Spinal cord (tissue), 10 donors: ENCODE measurements at places on chromosomes 13 and 19. TPM values are rescaled to one million over a fixed set of nuclear protein-coding genes. Genes with fewer than 3 reads are reported as not detected.

- H3K4me1 ChIP-seq: peaks cover 6% of the 10 kb centered on the region
- no peak for DNase-seq
- no peak overlapping the region for H3K27ac ChIP-seq
- no peak overlapping the region for H3K4me3 ChIP-seq
- peaks cover 24% of the 10 kb centered on the region for H3K36me3 ChIP-seq
- no peaks in the 10 kb centered on the region for H3K27me3 ChIP-seq
These were observed 22.3 kb downstream of the TEX29 start for GRCh38 chr13:111342721-111343120.

- DNase-seq: peak; percentile 67
- no peaks in the 10 kb centered on the region for H3K27me3 ChIP-seq
These were observed 172.4 kb downstream of the KDM4B start for GRCh38 chr19:5141129-5141849.

DNA sequence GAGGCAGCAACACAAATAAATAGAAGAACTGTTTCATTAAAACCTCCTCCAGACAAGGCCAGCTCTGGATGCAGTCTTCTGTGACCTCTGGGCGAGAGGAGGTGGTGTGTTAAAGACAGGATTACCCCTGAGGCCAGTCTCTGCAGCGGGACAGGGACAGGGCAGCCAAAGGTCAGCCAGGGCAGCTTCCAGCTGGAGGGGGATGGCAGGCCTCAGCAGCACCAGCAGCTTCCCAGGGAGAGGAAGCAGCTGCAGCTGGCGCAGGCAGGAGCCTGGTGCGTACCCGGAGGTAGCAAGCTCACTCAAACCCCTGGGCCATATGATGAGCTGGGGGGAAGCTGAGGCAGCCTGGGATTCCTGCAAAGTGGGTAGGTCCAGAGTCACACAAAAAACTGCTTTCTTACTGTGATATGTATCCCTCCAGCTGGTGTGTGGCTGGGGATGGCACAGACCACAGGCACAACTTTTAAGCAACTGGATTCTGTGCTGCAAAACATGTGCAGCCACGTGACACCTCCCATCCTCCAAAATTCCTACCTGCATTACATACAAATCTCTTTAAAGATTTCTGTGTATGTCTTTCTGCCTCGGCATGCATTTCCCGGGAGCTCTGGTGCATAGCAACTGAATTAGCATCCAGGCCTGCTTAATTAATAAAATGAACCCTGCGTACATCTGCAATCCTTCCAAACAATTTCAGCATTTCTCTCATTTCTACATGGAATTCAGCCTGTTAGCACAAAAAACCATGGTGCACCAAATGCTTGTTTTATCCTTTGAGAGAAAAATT is 238.3 kb upstream of the MAB21L1 start:
- peaks cover 12% of the 10 kb centered on the region for H3K4me1 ChIP-seq
- no peak for DNase-seq
- no peak overlapping the region for H3K27ac ChIP-seq
- H3K36me3 ChIP-seq: no peaks in the 10 kb centered on the region
- H3K4me3 ChIP-seq: no peak overlapping the region

The NCCRP1 gene
- total RNA-seq: 0.11 TPM

DNA sequence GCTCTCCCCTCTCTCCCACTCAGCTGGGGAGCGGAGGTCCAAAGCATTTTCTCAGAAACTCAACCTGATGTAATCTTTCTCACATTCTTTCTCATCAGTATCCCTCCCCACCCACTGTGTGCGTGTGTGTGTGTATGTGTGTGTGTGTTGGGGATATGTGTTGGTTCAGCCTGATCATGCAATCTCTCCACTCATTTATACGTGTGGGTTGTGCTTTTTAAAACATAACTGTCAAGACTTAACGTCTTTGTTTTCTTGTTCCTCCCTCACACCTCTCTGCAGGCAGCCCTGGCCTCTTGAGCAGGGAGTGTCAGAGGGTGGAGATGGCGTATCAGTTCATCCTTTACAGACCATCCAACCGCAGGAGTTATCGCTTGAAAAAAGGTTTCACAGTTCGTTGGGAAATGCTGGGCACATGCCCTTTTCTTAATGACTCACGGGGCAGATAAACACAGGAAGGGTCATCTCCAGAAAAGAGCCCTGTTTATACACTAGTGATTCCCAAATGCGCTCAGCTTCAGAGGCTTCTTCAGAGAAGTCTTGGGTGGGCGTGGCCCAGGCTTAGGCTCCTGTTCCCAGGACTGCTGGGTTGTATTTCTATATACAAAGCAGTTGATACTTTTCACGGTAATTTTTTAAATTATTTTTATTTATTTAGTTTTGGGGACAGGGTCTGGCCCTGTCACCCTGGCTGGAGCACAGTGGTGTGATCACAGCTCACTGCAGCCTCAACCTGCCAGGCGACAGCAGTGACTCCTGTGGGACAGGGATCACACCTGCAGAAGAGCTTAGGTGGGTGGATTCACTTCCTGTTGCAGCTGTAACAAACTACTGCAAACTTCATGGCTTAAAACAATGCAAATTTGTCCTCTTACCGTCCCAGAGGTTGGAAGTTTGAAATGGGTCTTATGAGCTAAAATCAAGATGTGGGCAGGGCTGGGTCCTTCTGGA is 60.3 kb downstream of the CCDC70 start:
- H3K27ac ChIP-seq: no peak overlapping the region
- peaks cover 15% of the 10 kb centered on the region for H3K36me3 ChIP-seq
- no peak for DNase-seq
- H3K4me1 ChIP-seq: no peaks in the 10 kb centered on the region
- H3K27me3 ChIP-seq: no peaks in the 10 kb centered on the region

- no peak for DNase-seq
- H3K4me3 ChIP-seq: no peak overlapping the region
- peaks cover 31% of the 10 kb centered on the region for H3K36me3 ChIP-seq
- H3K27ac ChIP-seq: no peak overlapping the region
- no peaks in the 10 kb centered on the region for H3K27me3 ChIP-seq
These were observed 7.8 kb downstream of the GAS6 start for GRCh38 chr13:113855931-113856715.

DNA sequence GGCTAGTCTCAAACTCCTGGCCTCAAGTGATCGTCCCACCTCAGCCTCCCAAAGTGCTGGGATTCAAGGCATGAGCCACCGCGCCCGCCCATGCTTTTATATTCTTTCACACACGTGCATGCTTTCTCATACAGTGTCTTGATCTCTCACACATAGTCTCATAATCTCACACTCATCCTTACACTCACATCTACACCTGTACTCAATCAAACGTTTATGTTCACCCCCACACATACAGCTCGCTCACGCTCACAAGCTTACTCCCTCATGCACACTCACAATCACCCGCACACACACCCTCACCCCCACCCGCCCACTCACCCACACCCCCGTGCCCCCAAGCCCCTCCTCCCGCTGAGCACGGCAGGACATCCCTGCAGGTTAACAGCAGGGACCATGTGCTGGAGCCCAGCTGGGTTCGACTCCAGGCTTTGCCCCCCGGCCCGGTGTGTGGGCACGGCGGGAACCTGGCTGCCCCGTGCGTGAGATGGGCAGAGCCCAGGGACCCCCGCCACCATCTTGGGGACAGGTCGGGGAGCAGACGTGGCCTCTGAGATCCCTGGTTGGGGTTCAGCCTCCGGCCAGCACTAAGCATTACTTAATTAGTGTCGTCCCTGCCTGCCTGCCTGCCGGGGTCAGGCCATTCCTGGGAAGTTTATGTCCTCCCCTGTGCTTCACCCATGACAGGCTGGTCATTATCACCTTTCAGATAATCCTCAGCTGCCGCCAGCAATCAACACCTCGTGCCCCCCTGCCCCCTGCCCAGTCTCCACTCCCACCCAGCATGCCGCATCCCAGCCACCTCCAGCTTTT is 11.4 kb downstream of the SBK2 start:
- H3K36me3 ChIP-seq: peaks cover 3% of the 10 kb centered on the region
- H3K27ac ChIP-seq: no peak overlapping the region
- H3K27me3 ChIP-seq: no peaks in the 10 kb centered on the region
- peaks cover 12% of the 10 kb centered on the region for H3K4me1 ChIP-seq
- H3K4me3 ChIP-seq: no peak overlapping the region

GRCh38 chr13:96817336-96817941 is 176.8 kb downstream of the OXGR1 start:
- no peaks in the 10 kb centered on the region for H3K27me3 ChIP-seq
- H3K4me1 ChIP-seq: no peaks in the 10 kb centered on the region
- peak; percentile 21 for DNase-seq
- H3K4me3 ChIP-seq: no peak overlapping the region
- no peak overlapping the region for H3K27ac ChIP-seq

DNA sequence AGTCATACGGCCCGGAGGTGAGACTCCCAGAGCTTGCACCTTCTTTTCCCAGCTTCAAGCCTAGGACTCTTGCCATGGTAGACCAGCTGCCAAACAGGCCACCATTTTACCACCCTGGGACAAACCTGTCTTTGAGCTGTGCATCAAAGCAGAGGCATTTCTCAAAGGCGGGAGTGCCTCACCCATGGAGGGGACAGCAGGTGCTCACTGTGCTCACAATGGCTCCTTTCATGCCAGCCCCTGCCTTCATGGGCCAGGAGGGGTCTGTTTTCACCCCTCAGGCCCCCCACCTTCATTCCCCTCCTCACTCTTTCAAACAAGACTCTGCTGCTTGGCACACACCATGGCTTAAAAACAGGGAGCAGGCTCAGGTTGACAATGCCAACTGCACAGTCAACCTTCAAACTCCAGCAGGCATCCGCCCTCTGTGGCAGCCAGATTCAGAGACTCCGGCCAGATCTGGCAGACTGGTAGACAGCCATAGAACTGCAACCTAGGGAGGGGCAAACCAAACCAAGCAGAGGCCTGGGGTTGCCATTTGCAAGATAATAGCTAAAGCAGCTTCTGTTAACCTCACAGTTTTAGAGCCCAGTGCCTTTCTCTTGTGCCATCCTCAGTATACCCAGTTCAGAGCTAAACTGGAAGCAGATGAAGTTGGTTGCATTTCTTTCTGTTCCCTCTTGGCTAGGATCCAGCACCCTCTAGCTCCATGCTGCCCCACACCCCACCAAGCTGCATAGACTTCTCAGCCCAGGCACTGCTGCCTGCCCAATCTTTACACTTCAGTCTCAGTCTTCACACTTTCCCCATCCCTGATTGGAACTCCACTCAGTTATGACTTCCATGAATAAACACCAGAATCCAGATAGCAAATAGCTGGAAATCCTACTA is 93.9 kb upstream of the SPATA13 start:
- no peaks in the 10 kb centered on the region for H3K27me3 ChIP-seq
- H3K4me1 ChIP-seq: peaks cover 27% of the 10 kb centered on the region
- no peaks in the 10 kb centered on the region for H3K36me3 ChIP-seq
- no peak overlapping the region for H3K4me3 ChIP-seq

DNA sequence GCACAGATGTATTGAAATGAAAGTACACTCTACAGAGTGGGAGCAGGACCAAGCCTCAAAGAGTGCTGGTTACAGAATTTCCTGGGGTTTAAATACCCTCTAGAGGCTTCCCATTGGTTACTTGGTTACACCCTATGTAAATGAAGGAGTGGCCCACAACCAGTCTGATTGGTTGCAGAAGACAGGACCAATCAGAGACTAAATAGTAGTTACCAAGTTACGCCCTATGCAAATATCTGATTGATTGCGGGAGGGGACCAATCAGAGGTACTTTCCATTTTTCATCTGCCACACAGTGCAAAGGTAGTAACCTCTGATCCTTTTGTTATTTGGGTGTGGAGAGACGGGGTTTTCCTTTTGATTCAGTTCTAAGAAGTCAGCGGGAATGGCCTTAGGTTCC is 5.5 kb upstream of the ZFP82 start:
- no peak overlapping the region for H3K27ac ChIP-seq
- H3K4me3 ChIP-seq: no peak overlapping the region
- DNase-seq: no peak
- peaks cover 10% of the 10 kb centered on the region for H3K4me1 ChIP-seq

The TMC4 gene
- total RNA-seq: 0.50 TPM

The OR4F17 gene
- not detected for total RNA-seq

DNA sequence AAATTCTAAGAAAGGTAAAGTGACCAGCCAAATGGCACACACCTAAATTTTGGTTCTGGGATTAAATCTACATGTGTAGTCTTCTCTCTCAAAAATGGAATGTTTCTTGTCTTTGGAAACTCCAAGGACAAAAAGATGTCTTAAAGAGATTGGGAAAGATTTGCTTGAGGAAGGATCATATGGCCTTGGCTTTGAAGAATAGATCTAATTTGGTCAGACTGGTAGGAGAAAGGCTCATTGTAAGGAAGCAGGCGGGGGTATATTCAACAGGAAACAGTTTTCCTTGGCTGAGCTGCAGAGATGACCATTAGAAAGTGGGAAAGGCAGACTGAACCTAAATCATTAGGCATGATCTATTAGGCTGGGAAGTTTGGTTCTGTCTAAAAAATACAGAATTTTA is 365.3 kb downstream of the DCT start:
- H3K4me1 ChIP-seq: no peaks in the 10 kb centered on the region
- H3K27me3 ChIP-seq: no peaks in the 10 kb centered on the region
- no peak overlapping the region for H3K27ac ChIP-seq
- no peak overlapping the region for H3K4me3 ChIP-seq

DNA sequence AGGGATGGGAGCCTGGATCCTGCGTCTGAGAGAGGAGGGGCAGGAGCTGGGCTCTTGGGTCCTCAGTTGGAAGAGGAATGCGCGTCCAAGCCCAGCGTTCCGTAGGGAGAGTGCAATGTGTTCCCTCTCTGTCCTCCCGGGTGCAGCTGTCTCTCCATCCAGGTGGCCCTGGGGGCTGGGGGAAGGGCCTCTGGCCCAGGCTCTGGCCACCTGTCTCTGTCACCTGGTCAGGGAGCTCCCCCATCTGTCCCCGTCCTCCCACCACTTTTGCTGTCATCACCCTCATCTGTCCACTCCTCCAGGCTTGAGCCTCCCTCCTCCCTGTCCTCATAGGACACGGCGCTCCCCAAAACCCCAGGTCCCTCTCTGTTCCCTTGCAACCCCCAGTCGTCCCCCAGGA is 3.7 kb upstream of the SBK2 start:
- no peak overlapping the region for H3K4me3 ChIP-seq
- no peaks in the 10 kb centered on the region for H3K27me3 ChIP-seq

GRCh38 chr19:1094978-1095701 is at the start of gene POLR2E:
POLR2E (minus strand) TSS chr19:1095375; CDS start chr19:1095315, 60 bp downstream.
- H3K36me3 ChIP-seq: peaks cover 40% of the 10 kb centered on the region
- H3K27me3 ChIP-seq: no peaks in the 10 kb centered on the region
- peak; percentile 99 for DNase-seq
- H3K4me3 ChIP-seq: peak within 1 kb of the TSS; percentile 73

- no peak overlapping the region for H3K27ac ChIP-seq
- DNase-seq: no peak
- peaks cover 4% of the 10 kb centered on the region for H3K36me3 ChIP-seq
- no peaks in the 10 kb centered on the region for H3K27me3 ChIP-seq
These were observed 22.9 kb upstream of the SLC35E1 start for GRCh38 chr19:16595097-16595496.

GRCh38 chr13:28094306-28094705 is 6.1 kb downstream of the FLT3 start:
- H3K4me3 ChIP-seq: no peak overlapping the region
- no peaks in the 10 kb centered on the region for H3K36me3 ChIP-seq
- no peak for DNase-seq
- H3K27ac ChIP-seq: no peak overlapping the region
- H3K4me1 ChIP-seq: no peaks in the 10 kb centered on the region
- peaks cover 7% of the 10 kb centered on the region for H3K27me3 ChIP-seq
